ENCODE measurements at places on chromosomes 6 and 20.

DNA sequence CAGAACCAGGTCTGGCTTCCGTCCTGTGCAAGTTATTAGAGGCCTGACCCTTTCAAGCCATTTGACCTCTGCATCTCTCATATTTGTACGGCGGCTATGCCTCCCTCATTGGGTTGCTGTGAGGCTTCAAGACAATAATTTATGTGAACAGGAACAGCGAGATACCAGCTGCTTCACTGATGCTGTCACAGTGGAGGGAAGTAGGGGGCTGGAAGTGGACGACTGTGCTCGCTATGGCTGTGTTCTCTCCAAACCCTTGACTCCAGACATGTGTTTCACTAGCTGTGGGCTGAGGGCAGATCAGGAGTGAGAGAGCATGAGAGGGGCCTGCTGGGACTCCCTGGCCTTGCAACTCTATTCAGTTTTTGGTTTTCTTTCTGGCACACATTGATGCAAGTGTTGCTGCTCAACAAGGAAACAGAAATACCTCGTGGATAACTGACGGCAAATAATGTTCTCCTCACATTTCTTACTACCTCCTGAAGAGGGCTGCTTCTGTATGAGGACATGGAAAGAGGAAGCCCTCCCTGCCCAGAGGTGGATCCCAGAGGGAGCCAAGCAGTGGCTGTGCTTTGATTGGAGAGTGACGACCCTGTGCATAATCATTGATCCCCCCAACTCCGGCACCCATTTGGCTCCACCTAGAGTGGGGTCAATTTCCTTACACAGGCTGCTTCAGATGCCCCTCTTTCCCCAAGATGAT, 34.7 kb upstream of the SCP2D1 start:
- no peak for DNase-seq

DNA sequence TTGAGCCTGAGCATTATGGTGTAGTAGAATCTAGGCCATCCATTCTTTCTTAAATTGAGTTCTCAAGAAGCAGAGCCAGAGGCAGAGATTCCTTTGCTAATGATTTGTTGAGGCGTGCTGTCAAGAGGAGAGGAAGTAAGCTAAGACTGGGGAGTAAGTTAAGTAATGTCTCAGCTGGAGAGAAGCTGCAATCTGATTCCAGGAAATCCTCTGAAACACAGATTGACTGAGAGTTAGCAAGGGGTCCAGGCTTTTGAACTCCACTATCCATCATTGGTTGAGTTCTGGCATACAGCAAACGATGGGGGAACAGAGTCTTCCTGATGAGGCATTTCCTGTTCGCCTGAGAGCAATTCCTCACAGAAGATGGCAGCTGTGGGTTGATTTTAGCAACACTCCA, 207.4 kb upstream of the RAB32 start:
- no peak for DNase-seq

DNA sequence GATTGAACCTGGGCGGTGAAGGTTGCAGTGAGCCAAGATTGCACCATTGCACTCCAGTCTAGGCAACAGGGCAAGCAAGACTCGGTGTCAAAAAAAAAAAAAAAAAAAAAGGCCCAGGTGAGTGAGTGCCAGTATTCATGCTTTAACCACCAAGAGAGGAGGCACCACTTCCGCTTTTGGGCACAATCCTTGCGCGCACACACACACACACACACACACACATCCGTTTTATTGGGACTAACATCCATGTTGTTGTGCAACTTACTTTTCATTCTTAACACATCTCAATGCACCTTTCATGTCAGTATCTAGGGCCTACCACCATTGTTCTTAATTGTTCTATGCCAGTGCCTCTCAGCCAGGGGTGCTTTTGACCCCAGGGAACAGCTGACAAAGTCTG, 263.0 kb downstream of the CDC5L start:
- DNase-seq = no peak

DNA sequence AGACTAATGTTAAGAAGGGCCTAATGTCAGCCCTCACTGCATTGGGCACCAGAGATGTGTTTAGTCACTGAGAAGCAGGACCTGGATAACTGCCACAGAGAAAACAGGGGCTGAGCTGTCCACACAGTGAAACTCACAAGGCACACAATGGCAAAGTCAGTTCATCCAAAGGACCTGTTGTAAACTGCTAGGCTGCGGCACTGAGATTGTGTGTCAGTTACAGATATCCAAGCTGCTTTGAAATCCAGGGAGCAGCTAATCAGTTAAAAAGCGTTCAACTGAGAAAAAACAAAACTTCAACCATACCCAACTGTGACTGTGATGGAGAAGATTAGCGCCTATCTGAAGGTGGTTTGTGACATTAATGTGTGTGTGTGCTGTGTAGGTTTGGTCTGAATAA, 27.8 kb upstream of the TMEM14A start:
- DNase-seq = no peak

- no peak for DNase-seq
Observed at GRCh38 chr6:81366972-81367371, 385.5 kb downstream of the TENT5A start.
